ENCODE measurements at places on chromosomes 13 and 19.

- DNase-seq, result no peak
Observed at GRCh38 chr13:109768616-109769015, 17.8 kb downstream of the IRS2 start.

GRCh38 chr13:102838982-102839381 is 6.8 kb upstream of the ERCC5 start:
- DNase-seq, result no peak

- DNase-seq, result no peak
Observed at GRCh38 chr13:26811581-26811980, 51.0 kb upstream of the GPR12 start.

GRCh38 chr13:67223024-67223423 is 7.1 kb downstream of the PCDH9 start:
- no peak for DNase-seq

GRCh38 chr19:36203293-36203692 is 11.2 kb downstream of the ZNF565 start:
- DNase-seq, result no peak

- DNase-seq, result no peak
Observed at GRCh38 chr19:27975419-27976005, 1237.4 kb downstream of the UQCRFS1 start.
